Lower lobe of right lung (tissue), 2 donors: ENCODE measurements at places on chromosomes 16 and 17. TPM values are rescaled to one million over a fixed set of nuclear protein-coding genes. Genes with fewer than 3 reads are reported as not detected.

The RNF43 gene
- total RNA-seq = 9.7 TPM

The SULT1A1 gene
- total RNA-seq = 50.2 TPM

The CDRT4 gene
- 13.4 TPM for total RNA-seq

The PRAC2 gene
- total RNA-seq = not detected

The ACADVL gene
- total RNA-seq = 576 TPM

The ESRP2 gene
- 64.5 TPM for total RNA-seq

The CLEC3A gene
- not detected for total RNA-seq

The ZG16 gene
- total RNA-seq = not detected

The PLLP gene
- 77.5 TPM for total RNA-seq

The RAB11FIP3 gene
- 32.2 TPM for total RNA-seq

The ANKFY1 gene
- 70.3 TPM for total RNA-seq

The RAPGEFL1 gene
- total RNA-seq = 9.3 TPM

The UQCRC2 gene
- 170 TPM for total RNA-seq

The OMG gene
- 12.4 TPM for total RNA-seq

The DNAAF8 gene
- total RNA-seq = 3.4 TPM

The ARHGAP27 gene
- total RNA-seq = 71.0 TPM

The PTX4 gene
- not detected for total RNA-seq

The MPP3 gene
- total RNA-seq = 19.2 TPM

The HSPB9 gene
- total RNA-seq = not detected

The WNT9B gene
- total RNA-seq = 0.80 TPM

The TBC1D3K gene
- total RNA-seq = not detected

The LCAT gene
- total RNA-seq = 33.8 TPM

The ARL5C gene
- total RNA-seq = not detected

The ANKRD40CL gene
- total RNA-seq = not detected

The CXCL16 gene
- total RNA-seq = 249 TPM

The ZNF423 gene
- total RNA-seq = 10.7 TPM

The RAC3 gene
- 2.8 TPM for total RNA-seq

The DCTPP1 gene
- total RNA-seq = 19.1 TPM

The GP1BA gene
- 0.92 TPM for total RNA-seq

The PRSS8 gene
- total RNA-seq = 75.4 TPM

The C1QL1 gene
- not detected for total RNA-seq

The SEBOX gene
- not detected for total RNA-seq

The SULT1A3 gene
- 23.1 TPM for total RNA-seq

The ASGR2 gene
- 1.3 TPM for total RNA-seq

The PAQR4 gene
- 10.8 TPM for total RNA-seq

The NME2 gene
- total RNA-seq = 321 TPM

The KRTAP2-2 gene
- total RNA-seq = not detected

The EPX gene
- not detected for total RNA-seq

The CLEC18A gene
- total RNA-seq = 2.7 TPM

The NT5M gene
- total RNA-seq = 1.1 TPM

The LIMD2 gene
- total RNA-seq = 25.9 TPM

The UNC13D gene
- 118 TPM for total RNA-seq

The YPEL3 gene
- total RNA-seq = 113 TPM

The C17orf67 gene
- 3.6 TPM for total RNA-seq

The ZNF469 gene
- 2.0 TPM for total RNA-seq

The TMEM100 gene
- total RNA-seq = 443 TPM

The C16orf96 gene
- total RNA-seq = 0.21 TPM

The NPIPA5 gene
- 12.3 TPM for total RNA-seq

The TP53TG3C gene
- not detected for total RNA-seq

The CDH8 gene
- total RNA-seq = 0.71 TPM

The PLXDC1 gene
- 19.5 TPM for total RNA-seq

The OTOP3 gene
- not detected for total RNA-seq

The PKMYT1 gene
- 4.0 TPM for total RNA-seq

The SMARCE1 gene
- total RNA-seq = 83.6 TPM

The SLC16A6 gene
- 7.5 TPM for total RNA-seq

The ABCA8 gene
- total RNA-seq = 38.3 TPM

The C17orf100 gene
- total RNA-seq = 1.9 TPM
